Cardiac septum (tissue), 1 donor: ENCODE measurements at places on chromosomes 6 and 20.

DNA sequence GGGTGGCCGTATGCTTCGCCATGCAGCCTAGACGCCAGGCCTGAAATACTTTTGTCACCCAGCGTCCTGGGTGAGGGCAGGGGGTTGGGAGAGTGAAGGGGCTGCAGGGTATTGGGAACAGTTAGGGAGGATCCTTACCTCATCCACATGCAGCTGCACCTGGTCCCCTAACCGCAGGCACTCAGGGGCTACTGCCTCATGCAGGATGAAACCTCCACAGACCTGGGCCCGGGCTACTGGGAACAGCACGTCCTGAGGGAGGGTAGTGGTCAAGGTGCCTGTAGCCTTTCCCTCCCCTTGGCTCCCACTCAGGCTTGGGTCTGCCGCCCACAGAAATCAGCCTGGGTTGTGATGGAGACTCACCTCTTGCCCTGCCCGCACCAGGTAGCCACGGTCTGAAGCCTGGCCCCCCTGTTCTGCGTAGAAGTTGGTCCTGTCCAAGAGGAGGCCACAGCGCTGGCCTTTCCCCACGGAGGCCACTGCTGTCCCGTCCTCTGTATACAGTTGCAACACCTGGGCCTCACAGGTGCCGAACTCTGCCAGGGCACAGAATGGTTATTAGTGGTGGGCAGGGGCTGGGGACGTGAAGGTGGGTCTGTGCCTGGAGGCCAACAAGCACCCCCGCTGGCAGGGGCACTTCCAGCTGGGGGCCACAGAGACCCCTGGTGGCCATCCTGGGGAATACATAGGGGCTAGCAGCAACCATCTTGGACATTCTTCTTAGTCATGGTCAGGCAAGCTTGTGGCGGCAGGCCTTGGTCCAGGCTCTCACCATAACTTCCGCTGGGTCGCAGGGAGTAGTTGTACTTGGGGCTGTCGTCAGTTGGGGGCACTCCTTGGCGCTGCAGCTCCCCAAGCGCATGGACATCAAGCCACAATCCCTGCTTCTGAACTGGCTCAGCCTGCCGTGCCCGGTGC lies 8.6 kb downstream of the AARS2 start:
- DNase-seq: no peak

GRCh38 chr20:32029561-32029960 lies 19.3 kb downstream of the CCM2L start:
- no peak for DNase-seq

DNA sequence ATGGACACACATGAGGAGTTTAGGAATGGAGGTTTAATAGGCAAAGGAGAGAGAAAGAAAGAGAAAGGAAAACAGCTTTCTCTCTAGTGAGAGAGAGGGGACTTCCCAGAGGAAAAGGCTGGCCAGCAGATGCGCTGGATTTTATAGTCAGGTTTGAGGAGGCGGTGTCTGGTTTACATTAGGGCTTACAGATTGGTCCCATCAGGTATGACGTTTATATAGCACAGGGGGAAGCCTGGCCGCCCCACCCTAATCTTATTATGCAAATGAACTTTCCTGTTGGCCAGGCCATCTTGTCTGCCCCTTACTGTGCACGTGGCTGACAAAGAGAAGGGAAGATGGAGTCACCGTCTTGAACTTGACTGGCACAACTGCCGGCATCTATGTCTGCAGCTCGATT lies 86.6 kb upstream of the QKI start:
- no peak for DNase-seq

DNA sequence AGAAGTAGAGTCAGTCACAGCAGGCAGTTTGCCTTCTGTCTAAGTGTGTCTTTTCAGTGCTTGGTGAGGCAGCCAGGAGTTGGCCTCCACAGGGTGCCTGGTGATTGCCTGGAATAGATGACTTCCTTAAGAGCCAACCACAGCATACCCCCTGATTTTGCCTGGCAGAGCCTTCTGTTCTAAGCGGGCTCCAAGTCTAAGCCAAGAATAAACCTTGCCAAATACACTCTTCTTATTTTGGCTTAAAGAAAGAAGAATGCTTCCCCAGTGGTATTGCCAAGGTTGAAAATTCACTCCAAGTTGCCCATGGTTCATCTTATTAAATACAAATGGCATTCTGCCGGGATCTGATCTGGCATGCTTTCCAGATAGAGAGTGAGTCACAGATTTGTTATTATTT lies 1424.8 kb upstream of the EYS start:
- no peak for DNase-seq
